ENCODE measurements at places on chromosomes 3 and 15.

DNA sequence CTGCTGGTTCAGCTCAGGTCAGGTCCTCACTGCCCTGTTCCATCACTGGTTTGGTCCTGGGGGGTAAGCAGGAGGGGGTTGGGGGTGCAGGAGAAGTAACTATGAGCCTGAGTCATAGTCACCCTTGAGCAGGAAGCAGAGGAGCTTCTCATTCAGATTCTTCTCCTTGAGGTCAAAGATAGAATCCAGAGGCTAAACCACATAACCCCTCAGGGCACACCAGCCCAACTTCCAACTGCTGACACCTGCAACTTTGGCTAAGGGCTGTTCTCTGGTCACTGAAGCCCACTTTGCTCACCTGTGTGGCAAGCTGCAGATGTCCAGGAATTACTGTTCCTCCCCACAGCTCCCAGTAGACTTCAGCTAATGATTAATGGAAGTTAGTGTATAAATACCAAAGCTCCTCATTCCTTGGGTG, 48.8 kb upstream of the LRRFIP2 start:
- peak; percentile 97 for DNase-seq

GRCh38 chr3:17894434-17895060, 152.1 kb upstream of the TBC1D5 start:
- no peak for DNase-seq

DNA sequence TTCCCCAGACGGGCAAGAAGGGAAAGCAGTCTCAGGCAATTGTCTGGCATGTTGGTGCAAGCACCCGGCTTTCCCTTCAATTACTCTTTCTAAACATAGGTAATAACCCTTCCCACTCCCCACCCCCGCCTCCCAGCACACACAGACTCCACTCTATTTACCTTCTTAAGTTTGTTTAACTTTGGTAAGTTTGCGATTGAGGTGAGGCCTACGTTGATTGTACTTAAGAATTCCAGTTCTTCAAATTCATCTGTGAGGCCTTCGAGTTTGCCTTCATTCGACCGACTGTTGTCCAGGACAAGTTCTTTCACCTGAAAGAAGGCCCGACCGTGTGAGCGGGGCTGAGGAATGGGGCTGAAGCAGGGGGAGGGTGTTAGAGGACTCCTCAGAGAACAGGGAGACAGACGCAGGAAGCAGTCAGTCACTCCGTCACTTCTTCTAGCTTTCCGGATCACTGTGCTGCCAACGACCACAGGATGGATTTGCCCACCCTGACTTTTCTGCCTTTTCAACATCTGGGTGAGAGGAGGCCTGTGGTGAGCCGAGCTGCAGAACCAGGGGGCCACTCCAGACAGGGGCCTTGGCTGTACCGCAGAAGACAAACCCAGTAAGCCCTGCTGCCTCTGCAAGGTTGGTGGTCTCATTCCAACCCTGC, 33.0 kb downstream of the ANP32A start:
- DNase-seq, result no peak

GRCh38 chr3:1723726-1724125, 374.9 kb upstream of the CNTN4 start:
- no peak for DNase-seq

- DNase-seq, result no peak
These were observed 255.8 kb downstream of the MEIS2 start for GRCh38 chr15:36844534-36844998.

DNA sequence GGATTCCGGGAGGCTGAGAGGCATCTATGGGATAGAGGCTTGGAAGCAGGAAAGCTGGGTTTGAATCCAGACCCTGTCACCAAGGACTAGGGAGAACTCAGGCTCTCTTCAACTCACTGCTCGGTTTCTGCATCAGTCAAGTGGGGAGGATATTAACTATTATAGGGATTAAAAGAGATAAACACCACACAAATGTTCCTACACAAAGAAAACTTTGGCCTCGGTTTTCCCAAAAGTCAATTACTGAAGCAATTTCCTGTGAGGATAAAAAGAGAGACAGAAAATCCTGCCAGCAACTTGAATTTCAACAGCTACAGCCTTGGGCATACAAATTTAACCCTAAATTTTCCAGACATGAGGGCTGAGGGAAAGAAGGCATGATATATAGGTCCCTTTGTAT, 36.0 kb downstream of the ITGB5 start:
- DNase-seq, result no peak

GRCh38 chr3:15831927-15832326, 34.1 kb upstream of the ANKRD28 start:
- DNase-seq, result peak; percentile 59

DNA sequence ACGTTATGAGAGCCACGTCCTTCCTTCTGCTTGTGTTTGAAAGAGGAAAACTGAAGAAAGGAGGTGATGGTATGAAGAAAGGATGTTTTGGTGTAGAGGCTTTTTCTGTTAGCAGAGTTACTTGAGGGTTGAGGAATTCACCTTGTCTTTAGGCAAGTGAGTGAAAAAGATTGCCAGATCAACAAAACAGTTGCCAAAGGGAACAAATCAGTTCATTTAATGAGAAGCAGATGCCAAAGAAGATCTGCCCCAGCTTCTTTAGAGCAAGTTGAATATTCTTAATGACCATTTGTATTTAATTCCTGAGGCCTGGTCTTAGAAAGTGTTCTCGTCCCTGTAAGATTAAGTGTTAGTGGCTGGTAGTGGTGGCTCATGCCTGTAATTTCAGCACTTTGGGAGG, 2.6 kb downstream of the CHCHD6 start:
- DNase-seq, result no peak

- DNase-seq, result no peak
These were observed 21.2 kb downstream of the IL5RA start for GRCh38 chr3:3089017-3089416.

- no peak for DNase-seq
These were observed 416.5 kb downstream of the PLCL2 start for GRCh38 chr3:17301271-17301670.

DNA sequence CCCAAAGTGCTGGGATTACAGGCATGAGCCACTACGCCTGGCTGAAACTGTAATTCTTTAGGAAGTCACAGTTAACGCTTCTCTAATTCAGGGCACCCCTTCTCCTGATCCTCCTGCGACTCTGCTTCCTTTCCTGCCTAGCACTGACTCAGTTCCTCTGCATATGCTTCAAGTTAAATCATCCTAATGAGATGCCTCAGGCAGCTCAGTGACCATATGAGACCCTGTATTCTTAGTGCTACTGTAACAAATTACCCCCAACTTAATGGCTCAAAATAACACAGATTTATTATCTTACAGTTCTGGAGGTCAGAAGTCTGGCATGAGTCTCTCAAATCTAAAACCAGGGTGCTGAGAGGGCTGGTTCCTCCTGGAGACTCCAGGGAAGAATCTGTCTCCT, 271.8 kb upstream of the LYSMD4 start:
- DNase-seq, result no peak
